Naive thymus-derived CD4-positive, alpha-beta T cell (primary cell): ENCODE measurements at places on chromosomes 13 and 19.

GRCh38 chr13:94408314-94409036 lies 71.0 kb downstream of the DCT start:
- DNase-seq: no peak

DNA sequence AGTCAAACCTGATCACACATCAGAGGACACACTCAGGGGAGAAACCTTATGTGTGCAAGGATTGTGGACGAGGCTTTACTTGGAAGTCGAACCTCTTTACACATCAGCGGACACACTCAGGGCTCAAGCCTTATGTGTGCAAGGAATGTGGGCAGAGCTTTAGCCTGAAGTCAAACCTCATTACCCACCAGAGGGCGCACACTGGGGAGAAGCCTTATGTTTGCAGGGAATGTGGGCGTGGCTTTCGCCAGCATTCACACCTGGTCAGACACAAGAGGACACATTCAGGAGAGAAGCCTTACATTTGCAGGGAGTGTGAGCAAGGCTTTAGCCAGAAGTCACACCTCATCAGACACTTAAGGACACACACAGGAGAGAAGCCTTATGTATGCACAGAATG lies 8.2 kb upstream of the ZNF527 start:
- DNase-seq: no peak

DNA sequence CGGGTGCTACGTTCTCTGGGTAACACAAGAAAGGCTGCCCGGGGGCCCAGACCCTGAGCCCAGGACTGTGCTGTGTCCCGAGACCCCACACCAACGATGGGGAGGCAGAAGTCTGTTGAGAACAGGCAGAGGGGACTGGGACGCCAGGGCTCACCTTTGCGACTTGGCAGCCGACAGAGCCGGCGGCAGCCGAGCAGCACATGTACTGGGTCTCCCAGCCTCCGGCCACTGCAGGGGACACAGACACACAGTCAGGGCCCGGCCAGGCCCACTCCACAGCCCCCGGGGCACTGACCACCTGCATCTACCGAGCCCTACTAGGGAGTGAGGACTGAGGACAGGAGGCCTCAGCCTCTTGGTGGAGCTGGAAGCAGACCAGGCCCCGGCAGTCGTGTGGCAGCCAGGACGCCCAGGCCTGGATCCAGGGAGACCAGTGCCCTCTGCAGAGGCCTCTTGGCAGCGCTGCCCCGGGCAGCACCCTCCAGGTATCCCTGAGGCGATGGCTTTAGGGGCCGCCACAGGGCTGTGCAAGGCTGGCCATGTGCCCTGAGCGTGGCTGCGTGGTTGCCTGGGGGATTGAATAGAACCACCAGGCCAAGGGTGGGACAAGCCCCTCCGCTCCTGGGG lies 5.6 kb upstream of the ATP8B3 start:
- DNase-seq: no peak

DNA sequence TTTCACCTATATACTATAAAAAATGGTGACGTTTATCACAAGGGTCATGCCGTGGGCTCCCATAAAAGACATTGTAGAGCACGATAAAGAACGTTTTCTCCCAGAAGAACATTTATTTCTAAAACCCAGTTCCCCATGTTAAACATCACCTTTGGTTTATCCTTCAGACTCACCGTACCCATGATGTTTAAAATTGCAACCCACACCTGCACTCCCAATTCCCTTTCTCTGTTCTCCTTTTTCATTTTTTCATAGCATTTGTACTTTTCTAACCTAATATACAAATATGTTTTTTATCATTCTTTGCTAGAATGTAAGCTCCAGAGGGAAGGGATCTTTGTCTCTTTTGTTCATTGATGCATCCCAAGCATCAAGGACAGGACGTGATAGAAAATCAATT lies 2.0 kb downstream of the RCBTB2 start:
- no peak for DNase-seq
